Hepatocyte (in vitro differentiated cells): ENCODE measurements at places on chromosomes 11 and 22. TPM values are rescaled to one million over a fixed set of nuclear protein-coding genes. Genes with fewer than 3 reads are reported as not detected.

DNA sequence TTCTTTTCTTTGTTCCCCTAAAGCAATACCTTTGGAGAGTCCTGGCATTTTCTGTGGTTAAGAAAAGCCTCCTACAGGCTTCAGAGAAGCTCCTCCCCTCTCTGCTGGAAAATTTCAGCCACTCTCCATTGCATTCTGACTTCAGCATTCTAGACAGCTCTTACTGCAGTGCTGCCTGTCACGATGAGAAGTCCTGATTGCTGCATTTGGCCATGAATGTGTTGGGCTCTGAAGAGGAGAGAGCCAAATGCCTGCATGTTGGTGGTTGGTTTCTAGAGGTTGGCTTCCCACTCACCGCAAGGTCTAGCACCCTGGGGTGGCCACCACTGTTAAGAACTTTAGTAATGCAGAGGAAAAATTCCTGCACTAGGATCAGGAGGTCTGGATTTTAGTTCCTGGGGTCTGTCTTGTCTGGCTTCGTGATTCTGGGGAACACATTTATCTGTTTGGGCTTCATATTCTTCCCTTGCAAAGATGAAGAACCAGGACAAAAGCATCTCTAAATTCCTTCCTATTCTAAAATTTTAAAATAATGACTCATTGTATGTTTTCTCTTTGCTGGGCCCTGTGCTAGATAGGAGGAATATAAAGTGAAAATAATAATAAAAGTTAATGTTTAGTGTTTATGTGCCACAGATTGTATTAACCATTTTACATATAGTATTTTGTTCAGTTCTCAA is 38.1 kb downstream of the COA4 start:
- peak; percentile 6 for DNase-seq

Gene RFPL2
- 0.48 and 0.97 TPM in 2 replicates for total RNA-seq

DNA sequence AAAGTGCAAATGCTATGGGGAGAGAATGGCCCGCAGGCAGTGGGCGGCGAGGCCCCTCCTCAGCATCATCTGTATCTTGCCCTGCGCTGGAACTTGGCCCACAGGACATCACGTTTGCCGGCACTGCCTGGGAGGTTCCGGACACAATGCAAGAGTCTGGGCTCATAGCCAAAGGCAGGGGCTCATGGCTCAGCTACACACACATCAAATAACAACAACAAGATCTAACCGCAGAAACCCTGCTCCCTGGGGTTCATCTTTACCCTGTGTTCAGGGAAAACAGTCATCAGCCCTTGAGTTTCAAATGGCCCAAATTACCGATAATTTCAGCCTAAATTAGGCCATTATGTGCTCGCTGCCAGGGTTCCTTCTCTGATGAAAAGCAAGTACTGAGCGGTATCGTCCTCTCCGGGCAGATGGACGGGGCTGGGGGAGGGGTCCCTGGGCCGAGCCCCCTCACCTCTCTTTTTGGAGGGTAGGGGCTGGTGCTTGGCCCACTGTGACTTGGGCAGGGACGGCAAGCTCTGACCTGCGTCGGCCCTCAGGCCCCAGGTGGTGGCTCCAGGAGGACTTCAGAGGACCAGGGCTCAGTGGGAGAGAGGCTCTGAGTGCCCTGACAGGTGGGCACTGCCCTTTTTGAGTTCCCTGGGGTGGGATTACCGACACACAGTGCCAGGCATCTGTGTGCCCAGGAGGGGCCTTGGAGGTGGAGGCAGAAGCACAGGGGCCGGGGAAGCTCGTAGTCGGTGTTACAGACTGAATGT is 25.0 kb upstream of the GAL start:
- DNase-seq, result peak; percentile 85

DNA sequence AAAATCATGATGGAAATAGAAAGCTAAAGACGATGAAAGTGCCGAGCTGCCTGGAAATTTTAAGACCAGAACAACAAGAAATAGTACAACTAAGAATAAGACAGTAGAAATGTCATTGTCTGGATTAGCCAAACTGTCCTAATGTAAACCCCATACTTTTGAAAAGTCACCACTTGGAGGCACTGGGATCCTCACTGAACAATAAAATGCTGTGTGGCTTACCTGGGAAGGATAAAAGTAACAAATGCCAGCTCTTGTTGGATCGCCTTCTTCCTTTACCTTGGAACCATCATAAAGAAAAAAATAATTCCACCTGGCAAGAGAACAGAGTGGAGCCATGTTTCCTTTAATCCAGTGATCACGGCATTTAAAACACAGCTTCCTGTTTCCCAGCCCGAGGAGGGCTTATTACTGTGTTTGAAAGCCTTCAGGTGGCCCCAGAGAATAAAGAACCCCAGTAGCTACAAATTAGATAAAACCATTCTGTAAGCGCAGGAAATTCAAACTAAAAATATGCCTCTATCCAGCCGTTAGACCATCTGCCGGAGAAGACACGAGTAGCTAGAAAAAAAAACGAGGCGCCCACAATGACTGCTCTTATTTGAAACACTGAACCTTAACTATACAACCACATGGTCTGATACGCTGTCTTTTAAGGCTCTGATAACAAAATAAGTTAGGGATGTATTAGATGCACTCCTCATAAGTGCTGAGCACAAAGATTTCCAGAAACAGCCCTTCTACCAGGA is 4.4 kb downstream of the HPS4 start:
- no peak for DNase-seq

Gene CASP5
- 2.9 and 6.9 TPM in 2 replicates for total RNA-seq

- DNase-seq, result no peak
These were observed 6.1 kb downstream of the EHBP1L1 start for GRCh38 chr11:65581928-65582327.

DNA sequence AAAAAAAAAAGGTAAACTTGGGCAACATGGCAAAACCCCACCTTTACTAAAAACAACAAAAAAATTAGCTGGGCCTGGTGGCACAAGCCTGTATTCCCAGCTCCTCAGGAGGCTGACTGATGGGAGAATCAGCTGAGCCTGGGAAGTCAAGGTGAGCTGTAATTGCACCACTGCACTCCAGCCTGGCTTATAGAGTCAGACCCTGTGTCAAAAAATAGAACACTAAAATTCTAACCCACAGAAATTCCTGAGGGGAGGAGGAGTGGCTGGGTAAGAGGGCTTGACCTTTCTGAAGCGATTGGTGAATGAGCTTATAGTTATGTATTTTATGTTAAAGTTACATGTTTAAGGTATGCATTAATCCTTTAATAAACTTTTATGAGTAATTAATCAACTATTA is 53.3 kb downstream of the FAT3 start:
- DNase-seq, result no peak

Gene SLC2A11
- total RNA-seq, result 11.6 and 15.0 TPM in 2 replicates

Gene OR10G8
- total RNA-seq, result 0.16 and 0.47 TPM in 2 replicates

Gene CTSW
- not detected in 2 replicates for total RNA-seq

Gene PGA5
- total RNA-seq, result 0.77 and 1.5 TPM in 2 replicates

GRCh38 chr22:23820748-23821211 is 18.0 kb downstream of the DERL3 start:
- DNase-seq, result no peak

Gene TSPAN32
- 1.5 and 5.0 TPM in 2 replicates for total RNA-seq

GRCh38 chr11:69172674-69173073 is 16.9 kb downstream of the SMIM38 start:
- DNase-seq, result no peak

Gene MRGPRD
- total RNA-seq, result 0.32 TPM in 1 of 2 replicates, not detected in the other

- DNase-seq, result no peak
These were observed 82.9 kb upstream of the THY1 start for GRCh38 chr11:119505861-119506260.

Gene HORMAD2
- not detected in 2 replicates for total RNA-seq

Gene MRGPRX4
- total RNA-seq, result not detected in 2 replicates

Gene ACR
- total RNA-seq, result not detected in 2 replicates

- DNase-seq, result no peak
These were observed 58.3 kb upstream of the RASD2 start for GRCh38 chr22:35482311-35482710.

GRCh38 chr11:128733440-128734102 is 39.7 kb downstream of the FLI1 start:
- DNase-seq, result no peak

Gene HBG1
- total RNA-seq, result not detected in 2 replicates

DNA sequence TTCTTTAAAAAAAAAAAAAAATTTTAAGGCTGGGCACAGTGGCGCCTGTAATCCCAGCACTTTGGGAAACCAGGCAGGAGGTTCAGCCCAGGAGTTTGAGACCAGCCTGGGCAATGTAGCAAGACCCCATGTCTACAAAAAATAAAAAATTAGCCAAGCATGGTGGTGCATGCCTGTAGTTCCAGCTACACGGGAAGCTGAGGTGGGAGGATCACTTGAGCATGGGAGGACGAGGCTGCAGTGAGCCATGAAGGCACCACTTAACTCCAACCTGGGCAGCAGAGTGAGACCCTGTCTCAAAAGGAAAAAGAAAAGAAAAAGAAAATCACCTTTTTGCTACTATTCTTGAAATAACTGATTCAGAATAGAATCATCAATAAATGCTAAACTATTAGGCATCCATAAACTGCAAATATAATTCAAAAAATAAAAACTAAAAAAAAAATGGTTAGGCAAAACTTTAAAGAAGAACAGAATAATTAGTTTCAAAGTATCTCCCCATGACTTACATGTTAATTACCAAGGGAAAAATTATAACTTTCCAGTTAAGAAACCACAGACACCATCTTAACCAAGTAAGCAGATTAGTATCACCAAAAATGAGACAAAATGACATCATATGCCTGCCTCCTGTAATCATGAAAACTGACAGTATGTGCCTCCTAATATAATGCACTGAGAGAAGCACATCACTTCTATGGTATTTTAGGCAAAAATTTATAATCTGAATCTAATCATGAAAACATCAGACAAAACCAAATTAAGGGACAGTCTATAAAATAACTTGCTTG is 63.6 kb downstream of the DENND5A start:
- no peak for DNase-seq

- no peak for DNase-seq
These were observed 108.4 kb upstream of the CSNK2A3 start for GRCh38 chr11:11461473-11461872.

GRCh38 chr22:37985751-37986281 is 1.5 kb upstream of the SOX10 start:
- DNase-seq, result no peak

- DNase-seq, result no peak
These were observed 535.1 kb downstream of the KCNA4 start for GRCh38 chr11:29481738-29482137.

- no peak for DNase-seq
These were observed 78.6 kb upstream of the RTL6 start for GRCh38 chr22:44576311-44577260.

Gene USP47
- total RNA-seq, result 76.9 and 81.6 TPM in 2 replicates
